Hepatocyte (in vitro differentiated cells): ENCODE measurements at places on chromosomes 1 and 21. TPM values are rescaled to one million over a fixed set of nuclear protein-coding genes. Genes with fewer than 3 reads are reported as not detected.

CCT3 gene
- polyA plus RNA-seq = 166 and 212 TPM in 2 replicates

UCK2 gene
- polyA plus RNA-seq = 22.2 and 27.9 TPM in 2 replicates

ADGRB2 gene
- polyA plus RNA-seq = 7.7 and 7.8 TPM in 2 replicates

ELAPOR1 gene
- 1.6 and 1.8 TPM in 2 replicates for polyA plus RNA-seq

ELAVL4 gene
- polyA plus RNA-seq = 0.08 and 0.57 TPM in 2 replicates

GUCA2B gene
- polyA plus RNA-seq = 0.71 and 1.9 TPM in 2 replicates

TNFRSF8 gene
- polyA plus RNA-seq = not detected in 2 replicates

MPZ gene
- polyA plus RNA-seq = 0.21 TPM in 1 of 2 replicates, not detected in the other

MTARC1 gene
- 11.9 and 15.8 TPM in 2 replicates for polyA plus RNA-seq

ETV3L gene
- polyA plus RNA-seq = not detected in 2 replicates

ST6GALNAC5 gene
- 1.6 and 3.7 TPM in 2 replicates for polyA plus RNA-seq

ASTN1 gene
- 0.50 TPM in 1 of 2 replicates, not detected in the other for polyA plus RNA-seq

MCOLN2 gene
- polyA plus RNA-seq = 1.2 and 1.9 TPM in 2 replicates
